ENCODE measurements at places on chromosomes 2 and 18.

- DNase-seq: peak; percentile 66
These were observed at the start of gene CYRIA for GRCh38 chr2:16665748-16666448. CYRIA (minus strand) TSS chr2:16665834; CDS start chr2:16588119, 77,715 bp downstream.

GRCh38 chr18:33560686-33561370, 17.2 kb upstream of the ASXL3 start:
- DNase-seq: peak; percentile 28

- DNase-seq: no peak
These were observed 169.1 kb upstream of the KLF7 start for GRCh38 chr2:207334624-207335371.

GRCh38 chr18:73987247-73987980, 160.2 kb downstream of the FBXO15 start:
- no peak for DNase-seq

DNA sequence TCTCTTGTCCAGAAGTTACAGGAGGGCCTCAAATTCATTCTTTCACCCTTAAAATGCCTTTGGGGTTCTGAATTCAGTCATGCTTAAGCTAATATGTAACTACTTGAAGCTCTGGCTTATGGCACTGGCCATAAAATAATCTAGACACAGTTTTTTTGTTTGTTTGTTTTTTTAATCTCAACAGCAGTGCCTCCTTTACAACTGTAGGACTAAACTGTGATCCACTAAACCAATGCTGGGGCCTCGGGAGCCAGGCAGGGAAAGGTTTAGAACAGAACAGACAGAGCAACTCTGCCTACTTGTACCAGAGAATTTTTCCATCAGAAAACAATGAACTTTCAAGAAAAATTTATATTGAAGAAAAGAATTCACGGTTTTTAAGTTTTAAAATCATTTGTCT, 1.7 kb downstream of the STAM2 start:
- no peak for DNase-seq

DNA sequence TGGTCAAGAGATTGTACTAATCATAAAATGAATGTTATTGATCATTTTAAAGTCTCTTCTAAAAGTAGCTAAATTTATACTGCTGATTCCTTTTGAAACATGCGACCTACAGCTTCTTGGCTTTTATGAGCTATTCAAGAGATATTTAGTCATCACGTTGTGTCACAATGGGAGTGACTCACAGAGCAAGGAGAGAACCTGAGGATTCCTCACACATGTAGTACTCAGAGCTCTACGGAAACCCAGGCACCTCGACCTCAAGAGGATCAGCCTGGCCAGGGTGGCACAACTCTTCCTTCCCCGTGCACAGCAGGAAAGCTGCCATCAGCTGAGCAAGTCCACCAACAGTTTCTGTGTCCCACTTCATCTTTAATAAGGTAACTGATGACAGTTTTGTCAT, at the start of gene DHRS9:
DHRS9 (plus strand) TSS at position 223 of the 400 bp plus-strand sequence. CDS start 12,019 bp downstream, outside the sequence.
- DNase-seq: no peak

DNA sequence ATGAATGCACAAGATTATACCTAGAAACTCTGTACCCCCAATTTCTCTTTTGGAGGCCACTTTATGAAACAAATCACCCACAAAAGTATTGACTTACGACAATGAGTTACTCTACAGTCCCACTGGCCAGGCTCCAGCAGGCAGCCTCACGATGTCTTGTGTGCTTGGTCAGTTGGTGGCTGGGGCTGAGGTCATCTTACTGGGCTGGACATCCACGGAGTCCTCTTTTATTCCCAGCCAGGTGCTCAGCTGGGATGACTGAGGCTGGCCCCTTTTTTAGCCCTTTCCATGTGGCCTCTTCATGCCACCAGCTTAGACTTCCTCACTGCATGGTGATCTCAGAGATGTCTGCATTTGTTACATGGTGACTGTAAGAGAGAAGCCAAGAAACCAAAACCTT, 8.9 kb upstream of the ID2 start:
- DNase-seq: no peak

DNA sequence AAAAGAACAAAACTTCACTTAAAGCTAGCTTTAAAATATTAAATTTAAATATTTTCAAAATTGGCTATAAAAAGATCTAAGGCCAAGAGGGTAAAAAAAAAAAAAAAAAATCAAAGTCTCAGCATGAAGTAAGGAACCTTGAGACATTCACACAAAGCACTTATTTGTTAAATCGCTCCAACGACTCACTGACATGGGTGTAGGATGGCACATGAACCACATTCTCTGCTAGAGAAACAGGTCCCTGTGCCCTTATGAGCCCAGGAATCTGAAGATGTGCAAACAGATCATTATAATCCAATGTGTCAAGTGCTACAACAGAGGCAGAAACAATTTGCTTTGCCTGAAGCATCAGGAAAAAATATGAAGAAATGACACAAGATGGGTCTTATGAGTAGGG, 13.8 kb downstream of the LAPTM4A start:
- no peak for DNase-seq

- no peak for DNase-seq
These were observed 679.1 kb upstream of the CDH2 start for GRCh38 chr18:28855989-28856388.

DNA sequence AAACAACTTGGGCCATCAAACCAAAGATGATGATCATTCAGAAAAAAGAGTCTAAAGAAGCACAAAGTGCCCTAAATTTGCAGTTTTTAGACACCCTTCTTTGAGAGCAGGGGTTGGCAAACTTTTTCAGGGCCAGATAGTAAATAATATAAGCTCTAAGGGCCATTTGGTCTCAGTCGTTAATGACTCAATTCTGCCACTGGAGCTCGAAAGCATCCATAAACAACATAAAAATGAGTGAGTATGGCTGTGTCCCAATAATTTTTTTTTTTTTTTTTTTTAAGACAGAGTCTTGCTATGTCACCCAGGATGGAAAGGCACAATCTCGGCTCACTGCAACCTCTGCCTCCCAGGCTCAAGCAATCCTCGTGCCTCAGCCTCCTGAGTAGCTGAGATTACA, 152.3 kb downstream of the DTNB start:
- no peak for DNase-seq

- DNase-seq: no peak
These were observed 1.7 kb downstream of the TMEM127 start for GRCh38 chr2:96264086-96264485.

- peak; percentile 36 for DNase-seq
These were observed 408.1 kb upstream of the UBE2E3 start for GRCh38 chr2:180572346-180572745.

DNA sequence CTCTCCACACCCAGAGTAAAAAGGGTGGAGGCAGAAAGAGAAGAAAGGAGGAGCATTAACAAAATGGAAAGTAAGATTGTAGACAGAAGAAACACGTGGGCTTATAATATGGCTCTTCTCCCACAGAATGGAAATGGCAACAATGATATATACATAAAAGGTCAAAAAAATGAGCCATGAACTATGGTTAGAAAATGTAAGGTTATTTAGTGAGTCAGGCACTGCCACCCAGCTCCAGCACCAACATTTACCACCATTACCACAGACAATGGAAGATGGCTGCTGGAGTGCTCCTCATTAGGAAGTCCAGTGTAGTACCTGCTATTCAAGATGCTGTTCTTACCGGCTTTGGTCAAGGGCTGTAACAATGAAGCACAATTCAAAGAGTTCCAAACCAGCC, 258.0 kb downstream of the ZEB2 start:
- DNase-seq: no peak

GRCh38 chr2:8986327-8986976, 17.0 kb downstream of the MBOAT2 start:
- no peak for DNase-seq

DNA sequence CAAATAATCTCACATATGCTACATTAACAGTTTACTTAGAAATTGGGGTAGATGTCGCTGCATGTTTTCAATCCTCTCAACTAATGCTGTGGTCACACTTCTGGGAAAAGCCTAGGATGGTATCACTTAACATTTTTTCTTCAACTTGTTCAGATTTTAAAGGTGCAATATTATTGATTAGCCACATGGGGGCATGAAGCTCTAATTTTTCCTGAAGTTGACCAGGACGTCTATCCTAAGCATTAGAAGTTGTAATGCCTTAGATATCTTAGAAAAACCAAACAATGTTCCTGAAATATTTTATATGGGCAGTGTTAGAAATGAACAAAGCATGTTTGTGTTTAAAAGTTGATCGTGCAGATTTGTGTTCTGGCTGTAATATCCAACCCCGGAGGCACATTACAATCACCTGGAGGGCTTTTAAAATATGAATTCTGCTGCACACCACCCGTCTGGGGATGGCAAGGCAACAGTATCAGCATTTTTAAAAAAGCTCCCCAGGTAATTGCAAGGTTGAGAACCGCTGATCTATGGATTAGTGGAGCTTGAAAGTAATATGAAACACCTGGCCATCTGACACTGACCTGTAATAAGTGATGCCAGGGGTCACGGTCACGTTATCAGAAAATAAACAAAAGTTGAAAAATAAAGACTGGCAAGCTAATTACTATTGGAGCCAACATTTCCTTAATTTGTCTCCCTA, 100.5 kb upstream of the LMAN1 start:
- DNase-seq: peak; percentile 91

- DNase-seq: no peak
These were observed 26.1 kb downstream of the ITSN2 start for GRCh38 chr2:24334245-24334633.

- DNase-seq: no peak
These were observed 113.3 kb upstream of the CDC42EP3 start for GRCh38 chr2:37784759-37785149.

DNA sequence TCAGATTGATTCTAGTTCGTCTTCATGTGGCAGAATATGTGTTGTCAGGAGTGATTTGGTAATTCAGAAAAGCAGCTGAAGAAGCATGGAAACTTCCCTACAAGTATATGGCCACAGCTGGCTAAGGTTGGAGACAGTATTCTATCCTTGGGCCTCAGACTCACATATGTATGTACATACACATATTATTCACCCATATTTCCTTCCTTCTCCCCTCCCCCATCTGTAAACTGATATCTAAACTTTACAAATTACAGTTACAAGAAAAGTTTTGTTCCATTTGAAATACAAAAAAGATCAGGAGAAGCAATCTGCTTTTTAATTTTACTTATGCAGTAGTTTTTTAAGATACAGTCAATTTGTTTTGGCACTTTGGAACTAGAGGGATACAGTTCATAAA, 3.1 kb downstream of the SP3 start:
- DNase-seq: peak; percentile 0

DNA sequence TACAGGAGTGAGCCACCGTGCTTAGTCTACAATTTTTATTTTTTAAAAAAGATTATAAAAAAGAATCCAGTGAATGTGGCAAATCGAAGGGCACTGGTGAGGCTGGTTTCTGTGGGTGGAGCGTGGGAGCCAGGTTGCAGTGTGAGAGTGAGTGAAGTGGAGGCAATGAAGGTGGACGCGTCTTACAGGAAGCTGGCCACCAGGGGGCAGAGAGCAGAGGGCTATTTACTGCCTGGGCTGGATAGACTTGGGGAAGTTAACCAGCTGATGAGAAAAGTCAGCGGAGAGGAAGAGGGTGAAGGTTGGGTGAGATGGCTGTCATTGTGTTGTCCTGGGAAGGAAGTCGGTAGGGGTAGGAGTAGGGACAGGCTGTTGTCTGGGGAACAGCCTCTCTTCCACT, 6.8 kb downstream of the SCTR start:
- DNase-seq: peak; percentile 58

DNA sequence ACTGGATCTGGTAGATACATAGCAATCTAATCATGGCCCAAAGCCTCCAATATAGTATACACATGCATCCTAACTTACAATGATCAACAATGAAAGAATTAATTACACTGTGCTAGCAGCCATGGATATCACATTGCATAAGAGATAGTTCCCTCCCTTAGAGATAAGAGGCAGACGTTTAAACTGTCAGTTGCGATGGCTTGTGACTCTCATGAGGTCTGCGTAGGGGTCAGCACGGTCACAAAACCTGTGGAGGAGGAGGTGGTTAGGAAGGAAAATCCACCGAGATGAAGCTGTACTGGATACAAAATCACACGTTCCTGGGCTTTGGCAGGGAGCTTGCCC, 800 bp upstream of the RALB start:
- no peak for DNase-seq

- no peak for DNase-seq
These were observed 725.1 kb upstream of the CDH7 start for GRCh38 chr18:65025756-65026155.

DNA sequence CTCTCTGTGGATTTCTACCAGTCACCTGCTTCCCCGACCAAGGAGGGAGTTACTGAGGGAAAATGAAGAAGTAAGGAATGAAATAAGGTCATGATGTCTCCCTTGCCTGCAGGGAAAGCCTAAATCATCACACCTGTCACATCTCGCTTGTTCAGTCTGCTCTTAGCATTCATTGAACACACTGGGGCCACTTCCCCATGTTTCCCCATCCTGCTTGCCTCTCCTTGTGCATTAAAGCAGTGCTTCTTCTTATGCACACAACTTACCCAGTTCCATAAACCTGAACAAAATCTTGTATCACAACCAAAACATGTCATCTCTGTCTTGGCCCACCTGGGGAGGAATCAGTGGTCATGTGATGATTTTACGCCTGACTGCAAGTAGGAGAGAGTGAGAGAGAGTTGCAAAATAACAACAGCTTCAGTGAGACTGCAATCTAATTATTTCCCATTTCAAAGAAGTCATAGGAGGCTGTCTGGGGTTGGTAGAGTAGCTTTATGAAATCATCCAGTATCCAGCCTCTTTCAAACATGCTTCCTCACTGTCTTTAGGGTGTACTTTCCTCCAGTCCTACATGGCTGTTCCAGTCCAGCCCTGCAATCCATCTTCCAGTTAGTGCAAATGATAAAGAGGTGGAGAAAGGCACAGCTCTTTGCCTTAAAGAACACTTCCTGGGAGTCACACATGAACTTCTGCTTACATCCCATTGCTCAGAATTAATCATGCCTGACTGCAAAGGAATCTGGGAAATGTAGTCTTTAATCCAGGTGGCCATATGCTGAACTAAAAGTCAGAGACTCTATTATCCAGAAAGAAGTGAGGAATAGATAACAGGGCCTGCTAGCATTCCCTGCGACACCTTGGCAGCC, 220.1 kb downstream of the HAUS1 start:
- DNase-seq: peak; percentile 71

- peak; percentile 34 for DNase-seq
These were observed 108.0 kb downstream of the RNF152 start for GRCh38 chr18:61784834-61785233.

DNA sequence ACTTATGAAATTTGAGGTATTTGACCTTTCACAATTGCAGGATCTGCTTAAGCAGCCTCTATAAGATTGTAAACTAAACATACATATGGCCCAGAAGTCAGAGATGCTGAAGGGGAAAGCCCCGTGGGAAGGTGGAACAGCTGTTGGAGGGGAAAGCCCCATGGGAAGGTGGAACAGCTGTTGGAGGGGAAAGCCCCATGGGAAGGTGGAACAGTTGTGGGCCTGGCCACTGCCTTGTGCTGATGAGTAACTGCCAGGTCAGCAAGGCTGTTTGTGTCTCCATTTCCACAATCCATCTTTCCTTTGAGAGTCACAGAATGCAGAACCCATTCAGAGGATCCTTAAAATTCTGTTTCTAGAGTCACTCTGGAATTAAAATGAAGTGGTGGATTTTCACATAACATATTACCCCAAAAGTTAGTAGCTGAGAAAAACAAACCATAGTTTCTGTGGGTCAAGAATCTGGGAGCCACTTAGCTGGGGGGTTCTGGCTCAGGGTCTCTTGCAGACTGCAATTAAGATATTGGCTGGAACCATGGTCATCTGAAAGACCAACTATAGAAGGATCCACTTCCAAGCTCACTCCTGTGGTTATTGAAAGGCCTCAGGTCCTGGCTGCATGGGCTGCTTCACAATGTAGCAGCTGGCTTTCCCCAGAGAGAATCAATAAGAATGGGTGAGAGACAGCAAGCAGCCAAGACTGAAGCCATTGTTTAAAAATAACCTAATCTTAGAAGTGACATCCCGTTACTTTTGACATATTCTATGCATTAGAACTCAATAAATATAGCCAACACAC, 86.6 kb upstream of the CAVIN2 start:
- no peak for DNase-seq
